ENCODE measurements at places on chromosomes 13 and 19.
A peak's percentile ranks its signal among the peaks of the same experiment; 100 is the strongest.

DNA sequence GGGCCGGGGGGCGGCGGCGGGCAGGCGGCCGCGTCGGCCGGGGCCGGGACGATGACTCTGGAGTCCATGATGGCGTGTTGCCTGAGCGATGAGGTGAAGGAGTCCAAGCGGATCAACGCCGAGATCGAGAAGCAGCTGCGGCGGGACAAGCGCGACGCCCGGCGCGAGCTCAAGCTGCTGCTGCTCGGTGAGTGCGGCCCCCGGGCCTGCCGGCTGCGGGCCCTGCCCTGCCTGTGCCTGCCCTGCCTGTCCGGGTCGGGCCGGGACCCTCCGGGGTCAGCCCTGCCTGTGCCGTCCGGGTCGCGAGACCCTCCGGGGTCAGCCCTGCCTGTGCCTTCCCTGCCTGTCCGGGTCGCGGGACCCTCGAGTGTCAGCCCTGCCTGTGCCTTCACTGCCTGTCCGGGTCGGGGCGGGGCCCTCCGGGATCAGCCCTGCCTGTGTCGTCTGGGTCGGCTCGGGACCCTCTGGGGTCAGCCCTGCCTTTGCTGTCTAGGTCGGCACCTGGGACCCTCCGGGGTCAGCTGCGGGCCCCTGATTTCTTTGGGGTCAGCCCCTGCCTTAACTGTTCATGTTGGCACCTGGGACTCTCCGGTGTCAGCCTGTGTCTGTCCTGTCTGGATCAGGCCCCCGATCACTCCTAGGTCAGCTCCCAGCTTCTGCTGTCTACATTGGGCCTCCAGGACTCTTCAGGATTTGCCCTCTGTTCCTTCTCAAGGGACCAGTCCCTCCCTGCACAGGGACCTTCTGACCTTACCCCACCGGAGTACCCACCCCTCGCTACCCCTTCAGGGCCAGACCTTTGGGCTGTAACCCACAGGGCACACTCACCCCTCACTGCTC is 659 bp downstream of the GNA11 start:
- no peak for DNase-seq

GRCh38 chr13:39244561-39245230 is 206.4 kb downstream of the NHLRC3 start:
- DNase-seq: no peak

DNA sequence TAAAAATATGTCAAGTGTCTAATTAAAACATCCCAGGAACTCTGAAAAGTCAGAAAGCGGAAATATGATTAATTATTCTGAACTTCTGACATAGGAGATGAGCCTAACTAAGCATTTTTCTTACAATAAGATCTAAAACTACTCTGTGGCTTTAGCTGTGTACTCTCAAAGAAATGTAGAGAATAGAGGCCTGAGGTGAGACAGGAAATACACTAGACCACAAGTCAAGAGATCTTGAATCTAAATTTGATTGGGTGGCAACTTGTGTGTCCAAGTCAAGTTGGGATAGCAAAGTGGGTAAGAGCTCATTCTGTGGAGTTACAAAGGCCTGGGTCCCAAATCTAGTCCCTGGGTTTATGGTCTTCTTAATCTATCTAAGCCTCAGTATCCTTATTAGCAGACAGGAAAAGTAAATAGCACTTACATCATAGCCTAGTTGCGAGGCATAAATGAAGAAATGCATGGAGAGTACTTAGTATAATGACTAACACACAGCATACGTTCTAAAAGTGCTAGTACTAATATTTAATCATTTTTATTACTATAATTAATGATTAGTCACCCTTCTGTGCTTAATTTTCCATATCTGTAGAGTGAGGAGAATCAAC is 9.4 kb upstream of the LRRC63 start:
- no peak for DNase-seq

DNA sequence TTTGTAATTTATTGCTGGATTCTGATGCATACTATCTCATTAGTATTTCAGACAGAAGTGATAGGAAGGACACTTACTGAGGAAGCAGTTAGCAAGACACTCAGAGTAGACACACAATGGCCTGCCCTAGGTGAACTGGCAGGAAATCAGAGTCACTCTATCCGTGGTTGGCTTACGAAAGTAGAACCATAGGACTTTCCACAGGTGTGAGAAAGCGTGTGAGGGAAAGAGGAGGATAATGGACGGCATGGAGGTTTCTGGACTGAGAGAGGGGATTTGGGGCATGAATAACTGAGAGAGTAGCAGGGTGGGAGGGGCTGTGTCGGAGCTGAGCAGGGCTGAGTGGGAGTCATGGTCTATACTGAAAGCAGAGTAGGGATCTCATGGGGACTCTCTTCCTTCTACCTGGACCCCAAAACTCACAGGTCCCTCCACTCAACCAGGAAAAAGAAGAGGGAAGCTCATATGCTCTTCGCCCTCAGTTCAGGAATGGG is 18.7 kb upstream of the EID2 start:
- no peak for DNase-seq

DNA sequence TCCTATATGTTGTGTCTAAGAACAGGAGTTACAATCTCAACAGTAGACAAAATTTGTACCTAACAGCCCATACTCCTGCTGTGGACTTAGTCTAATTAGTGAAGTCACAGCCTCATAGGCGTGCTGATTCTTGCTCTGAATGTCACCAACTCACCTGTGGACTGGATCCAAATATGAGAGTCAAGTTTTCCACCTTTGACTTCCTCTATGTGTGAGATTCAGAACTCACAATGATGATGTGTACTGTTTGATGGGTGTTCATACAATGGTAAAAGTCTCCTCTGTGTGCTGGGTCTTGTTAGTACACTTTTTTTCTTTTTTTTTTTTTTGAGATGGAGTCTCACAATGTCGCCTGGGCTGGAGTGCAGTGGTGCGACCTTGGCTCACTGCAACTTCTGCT is 7.8 kb upstream of the ZNF91 start:
- no peak for DNase-seq

GRCh38 chr19:38852231-38853044 is 2.7 kb upstream of the HNRNPL start:
- peak; percentile 27 for DNase-seq

DNA sequence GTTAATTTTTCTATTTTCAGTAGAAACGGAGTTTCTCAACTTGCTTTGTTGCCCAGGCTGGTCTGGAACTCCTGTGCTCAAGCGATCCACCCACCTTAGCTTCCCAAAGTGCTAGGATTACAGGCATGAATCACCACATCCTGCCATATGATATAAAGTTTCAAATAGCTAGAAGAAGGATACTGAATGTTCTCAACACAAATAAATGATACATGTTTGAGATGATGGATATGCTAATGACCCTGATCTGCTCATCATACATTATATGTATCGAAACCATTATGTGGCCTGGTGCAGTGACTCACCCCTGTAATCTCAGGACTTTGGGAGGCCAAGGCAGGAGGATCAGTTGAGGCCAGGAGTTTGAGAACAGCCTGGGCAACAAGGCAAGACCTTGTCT is 11.5 kb downstream of the CIB3 start:
- no peak for DNase-seq

DNA sequence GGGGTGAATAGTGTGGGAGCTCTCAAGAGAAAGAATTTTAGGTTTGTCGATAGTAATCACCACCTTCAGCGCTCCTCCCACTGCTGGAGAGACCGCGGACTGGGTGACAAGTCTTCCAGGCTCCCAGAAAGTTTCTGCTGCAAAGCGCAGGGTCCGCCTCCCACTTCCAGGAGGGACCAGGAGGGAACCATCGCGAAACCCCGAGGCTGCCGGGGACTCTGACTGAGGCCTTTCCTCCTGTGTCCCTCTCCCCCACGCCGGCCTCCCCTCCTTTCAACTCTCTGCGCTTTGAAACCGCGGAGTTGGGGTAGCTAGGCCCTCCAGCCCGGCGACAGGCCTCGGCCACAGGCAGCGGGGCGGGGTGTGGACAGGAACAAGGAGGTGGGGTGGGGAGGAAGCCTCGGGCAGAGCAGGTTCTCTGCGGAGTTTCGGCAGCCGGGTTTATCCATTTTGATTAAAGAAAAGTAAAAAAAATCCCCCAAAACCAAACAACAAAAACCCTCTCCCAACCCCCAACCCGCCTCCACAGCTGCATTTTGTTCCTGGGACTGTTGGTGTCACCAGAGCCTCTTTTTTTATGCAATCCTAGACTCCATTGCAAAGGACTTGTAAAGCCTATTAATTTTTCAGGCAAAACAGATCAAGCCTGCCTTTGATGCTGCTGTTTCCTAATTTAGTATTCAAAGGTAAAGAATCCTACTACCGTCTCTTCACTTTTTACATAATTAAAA is 157.2 kb downstream of the TM9SF2 start:
- peak; percentile 27 for DNase-seq

GRCh38 chr13:93614776-93615175 is 388.2 kb downstream of the GPC6 start:
- DNase-seq: no peak

GRCh38 chr19:19031891-19032290 is 1.4 kb downstream of the SUGP2 start:
- no peak for DNase-seq

- no peak for DNase-seq
Observed at GRCh38 chr13:63024458-63024857, 1608.8 kb upstream of the PCDH20 start.

DNA sequence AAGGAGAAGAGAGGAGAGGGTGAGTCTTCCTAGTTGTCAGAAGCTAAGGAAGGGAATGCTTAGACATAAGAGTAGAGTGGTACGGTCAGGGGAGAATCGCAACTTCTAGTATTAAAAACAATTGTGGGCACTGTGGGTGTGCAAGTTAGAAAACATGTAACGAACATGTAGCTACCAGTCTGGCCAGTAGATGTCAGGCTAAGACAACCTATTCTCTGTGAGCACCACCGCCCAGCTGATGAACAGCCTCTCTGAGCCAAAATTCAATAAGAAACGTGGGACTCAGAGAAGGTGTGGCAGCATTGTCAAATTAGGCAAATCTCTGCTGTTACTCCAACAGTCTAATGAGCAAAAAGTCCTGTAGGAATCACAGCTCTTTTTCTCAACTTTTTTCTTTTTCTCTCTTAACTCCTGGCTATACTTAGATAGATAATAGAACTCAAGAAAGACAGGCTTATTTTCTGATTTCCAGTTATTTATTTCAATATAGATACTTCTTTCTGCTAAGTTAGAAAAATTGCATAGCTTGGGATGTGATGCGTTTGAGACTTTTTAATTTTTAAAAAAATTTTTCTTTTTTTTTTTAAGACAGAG is 186.2 kb downstream of the USP12 start:
- DNase-seq: peak; percentile 12

GRCh38 chr13:112839356-112840105 is 129.5 kb upstream of the MCF2L start:
- no peak for DNase-seq

DNA sequence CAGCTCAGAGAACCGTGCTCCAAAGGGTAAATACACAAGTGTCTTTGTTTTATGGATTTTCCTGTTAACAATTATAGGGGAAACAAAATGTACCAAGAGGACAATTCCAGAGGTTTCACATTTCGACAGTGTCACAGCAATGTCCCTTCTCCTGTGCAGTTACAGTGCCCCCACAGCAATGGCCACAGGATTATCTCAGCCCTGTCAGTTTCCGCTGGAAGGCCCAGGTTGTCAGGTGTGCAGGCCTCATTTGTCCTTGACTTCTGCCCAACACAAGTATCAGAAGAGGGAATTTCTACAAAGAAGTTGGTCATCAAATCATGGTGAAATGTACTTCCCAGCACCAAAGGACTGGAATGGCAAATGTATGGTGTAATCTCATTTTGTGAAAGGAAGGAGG is 11.2 kb upstream of the N4BP2L2 start:
- no peak for DNase-seq

- DNase-seq: no peak
Observed at GRCh38 chr13:98493042-98493712, 83.7 kb downstream of the STK24 start.

GRCh38 chr13:30681843-30682242 is 53.5 kb upstream of the ALOX5AP start:
- no peak for DNase-seq

DNA sequence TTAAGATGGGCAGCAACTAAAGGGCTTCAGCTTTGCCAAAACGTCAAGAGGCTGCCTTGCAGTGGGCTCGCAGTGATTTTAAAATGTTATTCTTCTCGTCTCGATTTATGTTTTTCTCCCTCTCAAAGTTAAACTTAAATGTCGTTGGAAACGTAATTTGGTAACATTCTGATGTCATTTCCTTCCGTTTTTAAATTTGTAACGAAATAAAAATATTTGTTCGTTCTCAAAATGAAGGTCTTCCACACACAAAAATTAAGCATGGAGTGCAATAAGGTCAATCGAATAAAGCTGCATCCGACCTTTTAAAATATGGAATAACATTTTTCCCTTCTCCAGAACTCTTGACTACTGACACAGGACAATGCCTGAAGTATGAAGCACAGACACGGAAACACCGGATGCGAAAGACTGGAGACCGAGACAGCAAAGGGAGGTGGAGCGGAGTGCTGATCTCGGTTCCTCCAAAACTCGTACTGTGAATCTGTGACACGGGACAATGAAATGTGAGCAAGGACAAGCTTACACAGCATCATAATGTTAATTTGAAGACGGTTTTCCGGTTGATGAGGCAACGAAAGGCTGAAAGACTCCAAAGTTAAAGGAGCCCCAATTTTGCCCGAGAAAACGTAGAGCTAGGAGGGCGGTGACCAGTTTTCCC is 850 bp downstream of the MTMR6 start:
- DNase-seq: no peak

DNA sequence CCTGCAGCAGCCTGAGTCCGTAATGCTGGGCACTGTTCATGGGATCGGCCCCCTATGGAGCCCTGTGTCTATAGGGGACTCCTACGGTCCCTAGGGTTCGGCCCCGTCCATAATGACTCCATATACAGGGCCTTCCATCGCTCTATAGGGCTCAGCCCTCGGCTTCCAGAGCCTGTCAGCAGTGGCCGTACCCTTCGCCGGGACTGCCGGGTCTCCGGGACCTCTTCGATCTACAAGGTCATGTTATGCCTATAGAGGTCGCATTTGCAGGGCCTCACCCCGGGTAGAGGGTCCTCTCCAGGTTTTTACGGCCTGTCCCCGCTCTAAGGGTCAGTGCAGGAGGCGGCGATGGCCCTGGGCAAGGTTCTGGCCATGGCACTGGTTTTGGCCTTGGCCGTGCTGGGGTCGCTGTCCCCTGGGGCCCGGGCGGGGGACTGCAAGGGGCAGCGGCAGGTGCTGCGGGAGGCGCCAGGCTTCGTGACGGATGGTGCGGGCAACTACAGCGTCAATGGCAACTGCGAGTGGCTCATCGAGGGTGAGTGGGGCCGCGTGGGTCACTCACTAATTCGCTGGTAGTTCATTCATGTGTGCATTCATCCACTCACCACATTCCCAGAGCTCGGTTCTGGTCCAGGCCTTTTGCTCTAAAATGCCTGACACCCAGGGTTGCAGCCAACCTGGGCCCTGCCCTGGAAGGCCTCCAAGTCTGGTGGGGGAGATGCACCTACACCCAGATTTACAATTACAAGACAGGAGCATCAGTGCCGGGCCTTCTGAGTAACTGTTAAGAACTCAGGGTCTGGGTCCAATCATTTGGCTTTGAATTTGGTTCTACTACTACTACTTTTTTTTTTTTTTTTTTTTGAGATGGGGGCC is 699 bp downstream of the MEGF8 start:
- DNase-seq: no peak

Measured in stimulated activated CD4-positive, alpha-beta T cell treated with anti-CD3 and anti-CD28 coated beads, Interleukin-15, amount 100 ng/mL, for 1 hour (primary cell).